ENCODE measurements at places on chromosomes 7 and 10.
A peak's percentile ranks its signal among the peaks of the same experiment; 100 is the strongest.

DNA sequence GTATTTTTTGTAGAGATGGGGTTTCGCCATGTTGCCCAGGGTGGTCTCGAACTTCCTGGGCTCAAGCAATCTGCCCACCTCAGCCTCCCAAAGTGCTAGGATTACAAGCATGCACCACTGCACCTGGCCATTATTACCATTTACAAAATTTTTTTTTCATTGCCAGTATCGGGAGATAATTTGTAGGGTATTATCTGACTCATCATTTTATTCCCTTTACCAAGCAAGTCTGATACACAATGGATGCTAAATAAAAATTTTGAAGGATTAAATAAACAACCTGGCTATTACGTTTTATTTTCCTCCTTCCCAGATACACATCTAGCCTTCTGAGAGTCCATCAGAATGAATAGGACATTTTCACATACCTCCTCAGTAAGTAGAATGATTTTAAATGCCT lies 38.1 kb upstream of the CPN1 start:
- DNase-seq = no peak

- DNase-seq = no peak
These were observed 111.6 kb upstream of the GATA3 start for GRCh38 chr10:7942859-7943258.

- DNase-seq = no peak
These were observed 86.7 kb downstream of the VOPP1 start for GRCh38 chr7:55485501-55486191.

DNA sequence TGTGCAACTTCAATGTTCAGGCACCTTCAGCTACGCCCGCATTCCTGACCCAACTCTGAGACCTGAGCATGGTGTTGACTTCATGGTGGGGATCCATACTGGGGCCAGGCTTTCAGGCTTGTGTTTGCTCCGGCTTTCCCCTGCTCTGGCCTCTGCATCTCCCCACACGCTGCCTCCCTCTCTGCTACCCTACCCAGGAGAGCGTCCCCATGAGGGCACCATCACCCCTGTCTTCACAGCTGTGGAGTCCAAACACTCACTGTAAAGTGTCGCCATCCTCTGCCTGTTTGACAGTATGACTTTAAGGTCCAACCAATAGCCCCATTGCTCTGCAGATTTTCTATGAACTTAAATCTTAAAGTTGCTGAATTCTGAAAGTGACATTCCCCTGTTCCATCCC lies 199.0 kb upstream of the GRB10 start:
- DNase-seq = no peak

GRCh38 chr7:104664648-104665047 lies 336.2 kb downstream of the LHFPL3 start:
- DNase-seq = no peak

GRCh38 chr7:105578496-105578895 lies 2.8 kb downstream of the EFCAB10 start:
- DNase-seq = no peak

GRCh38 chr10:110425684-110426293 lies 71.9 kb upstream of the DUSP5 start:
- DNase-seq = no peak

DNA sequence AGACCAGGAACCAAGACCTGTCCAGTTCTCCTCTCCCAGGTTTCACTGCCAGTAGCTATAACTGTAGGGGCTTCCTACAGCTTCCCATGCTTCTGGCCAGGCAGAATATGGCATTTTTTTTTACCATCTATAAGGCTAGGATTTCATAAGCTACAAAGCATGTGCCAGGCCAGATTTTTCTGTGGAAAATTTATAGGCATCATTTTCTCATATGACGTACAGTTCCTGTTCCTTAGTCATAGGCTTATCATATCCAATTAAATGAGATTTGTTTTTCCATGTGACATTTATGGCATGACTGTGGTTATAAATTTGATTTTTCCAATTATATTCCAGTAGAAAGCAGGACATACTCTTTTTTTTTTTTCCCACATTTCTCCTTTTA lies 208.6 kb upstream of the NPY start:
- DNase-seq = no peak

DNA sequence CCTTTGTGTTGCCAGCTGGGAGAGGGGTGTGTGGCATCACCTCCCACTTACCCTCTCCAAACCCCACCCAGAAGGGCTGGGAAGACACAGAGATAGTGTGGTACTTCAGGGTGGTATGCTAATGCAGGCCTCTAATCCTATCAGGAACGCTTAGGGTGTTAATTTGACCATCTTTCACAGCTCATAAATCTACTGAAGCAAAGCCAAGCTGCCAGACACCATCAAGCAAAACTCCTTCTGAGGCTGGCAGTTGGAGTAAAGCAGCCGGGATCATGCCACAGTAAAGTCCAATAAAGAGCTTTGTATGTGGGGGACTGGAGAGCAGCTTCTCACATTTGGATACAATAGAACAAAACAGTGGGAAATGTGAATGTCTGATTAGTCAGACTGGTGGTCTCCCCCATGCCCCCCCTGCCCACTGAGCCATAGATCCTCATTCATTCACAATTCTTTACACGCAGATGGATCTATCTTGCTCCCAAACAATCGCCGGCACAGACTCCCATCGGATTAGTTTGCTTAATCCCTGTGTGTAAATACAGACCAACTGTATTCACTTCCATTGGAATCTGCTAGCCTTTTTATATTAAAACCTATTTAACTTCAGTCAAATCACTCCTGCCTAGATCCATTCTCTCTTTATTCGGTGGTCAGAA lies 29.6 kb downstream of the FGFBP3 start:
- no peak for DNase-seq

DNA sequence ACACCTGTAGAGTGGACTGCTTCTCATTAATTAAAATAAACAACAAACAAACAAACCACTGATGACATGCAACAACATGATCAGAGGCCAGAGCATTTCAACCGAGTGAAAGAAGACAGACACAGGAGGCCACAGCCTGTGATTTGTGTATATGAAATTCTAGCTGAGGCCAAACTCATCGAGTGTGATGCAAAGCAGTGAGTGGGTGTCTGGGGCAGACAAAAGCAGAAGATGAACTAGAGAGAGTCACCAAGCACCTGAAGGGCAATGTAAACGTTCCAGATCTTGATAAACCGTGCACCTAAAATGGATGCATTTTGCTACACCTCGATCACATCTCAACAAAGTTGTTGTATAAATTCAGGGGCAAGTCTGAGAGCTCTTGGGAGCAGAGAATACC lies 108.4 kb downstream of the KLF6 start:
- no peak for DNase-seq

DNA sequence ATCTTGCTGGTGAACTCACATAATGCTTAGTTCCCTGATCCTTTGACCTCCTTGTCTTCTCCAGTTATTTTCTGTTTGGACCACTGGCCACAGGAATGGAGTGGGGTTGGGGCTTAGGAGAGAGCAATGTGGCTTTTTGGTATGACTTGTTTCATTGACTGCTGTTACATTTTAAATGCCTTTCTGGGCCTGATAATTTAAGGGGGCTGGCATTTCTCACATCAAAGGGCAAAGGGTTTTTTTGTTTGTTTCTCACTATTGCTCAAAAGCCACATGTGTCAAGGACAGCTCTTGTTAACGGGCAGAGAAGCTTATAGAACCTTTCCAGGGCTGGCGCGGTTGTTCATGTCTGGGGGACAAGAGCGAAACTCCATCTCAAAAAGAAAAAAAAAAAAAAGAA lies 161.2 kb upstream of the TNRC18 start:
- DNase-seq = no peak

GRCh38 chr10:127462643-127463295 lies 86.3 kb upstream of the NPS start:
- peak; percentile 3 for DNase-seq

DNA sequence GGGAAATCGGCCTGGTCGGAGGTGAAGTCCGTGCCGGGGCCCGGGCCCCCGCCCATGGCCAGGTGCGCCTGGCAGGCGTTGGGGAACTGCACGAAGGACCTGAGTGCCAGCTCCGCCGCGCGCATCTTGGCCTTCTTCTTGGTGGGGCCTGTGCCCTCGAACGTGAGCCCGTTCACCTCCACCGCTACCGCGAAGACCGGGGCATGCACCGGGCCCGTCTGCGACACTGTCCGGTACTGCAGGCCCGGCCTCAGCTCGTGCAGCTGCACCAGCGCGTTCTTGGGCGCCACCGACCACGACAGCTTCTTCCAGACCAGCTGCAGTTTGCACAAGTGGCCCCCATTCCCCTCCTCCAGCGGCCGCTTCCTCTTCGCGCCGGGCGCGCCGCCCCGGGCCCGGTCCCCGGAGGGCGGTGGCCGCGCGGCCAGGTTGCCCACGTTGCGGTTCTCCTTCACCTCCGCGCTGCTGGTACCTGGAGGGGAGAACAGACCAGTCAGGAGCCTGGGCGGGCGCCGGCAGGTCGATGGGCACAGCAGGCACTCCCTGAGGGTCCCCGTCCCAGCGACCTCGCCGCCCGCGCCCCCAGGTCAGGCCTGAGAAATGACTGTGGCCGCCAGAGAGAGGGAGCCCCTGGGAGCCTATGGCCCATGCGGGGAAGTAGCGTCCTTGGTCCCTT lies 307.4 kb downstream of the WDR37 start:
- DNase-seq = no peak

GRCh38 chr7:29494350-29494749 lies 69.3 kb upstream of the PRR15 start:
- no peak for DNase-seq

DNA sequence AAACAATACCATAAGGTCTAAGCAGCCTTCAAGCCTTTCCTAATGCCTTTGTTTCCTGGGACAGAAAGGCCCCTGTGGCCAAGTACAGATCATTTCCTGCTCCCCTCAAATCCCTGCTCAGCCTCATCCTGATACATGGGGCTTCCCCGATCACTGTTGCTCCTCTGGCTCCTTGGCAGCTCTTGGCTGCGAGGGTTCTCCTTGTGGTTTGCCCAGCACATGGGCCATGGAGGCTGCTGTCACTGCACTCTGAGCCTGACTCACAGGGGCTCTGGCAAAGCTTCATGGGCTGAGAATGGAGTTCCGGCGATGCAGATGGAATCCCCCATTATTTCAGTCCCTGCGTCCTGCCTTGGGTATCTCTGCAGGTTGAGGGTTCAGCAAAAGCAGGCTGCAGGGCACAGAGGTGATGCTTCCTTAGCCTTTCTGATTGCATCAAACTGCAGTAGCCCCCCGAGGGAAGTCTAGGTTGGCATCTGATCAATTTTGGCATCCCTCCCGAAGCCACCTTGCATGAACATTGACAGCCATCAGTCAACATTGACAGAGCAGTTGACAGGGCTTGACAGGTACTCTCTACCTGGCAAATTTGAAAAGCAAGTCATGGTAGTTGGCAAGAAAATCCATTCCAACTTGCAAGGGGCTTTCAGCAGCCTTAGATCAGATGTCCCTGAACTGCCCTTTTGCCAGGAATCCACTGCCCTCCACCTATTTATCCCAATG lies 168.6 kb downstream of the GFRA1 start:
- no peak for DNase-seq

- peak; percentile 13 for DNase-seq
These were observed 11.8 kb downstream of the NT5C3A start for GRCh38 chr7:33050535-33051318.

GRCh38 chr7:3159445-3159844 lies 115.8 kb upstream of the CARD11 start:
- DNase-seq = no peak

DNA sequence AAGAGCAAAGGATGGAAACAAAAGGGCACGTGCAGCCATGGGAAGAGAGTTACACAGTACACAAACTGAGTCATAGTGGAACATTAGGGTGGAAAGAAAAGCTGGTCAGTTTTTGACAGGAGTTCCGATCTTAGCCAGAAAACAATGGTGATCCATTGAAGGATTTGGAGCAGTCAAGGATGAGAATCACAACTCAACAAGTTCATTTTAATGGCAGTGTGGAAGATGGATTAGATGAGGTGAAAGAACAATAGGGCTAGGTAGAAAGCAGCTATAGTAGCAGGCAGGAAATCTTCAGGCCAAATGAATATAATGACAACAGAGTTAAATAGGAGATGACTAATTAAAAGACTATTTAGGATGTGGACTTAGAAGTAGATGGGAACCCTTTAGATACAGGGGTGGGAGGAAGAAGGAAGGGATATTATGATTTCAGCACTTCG lies 136.3 kb downstream of the DOCK4 start:
- no peak for DNase-seq

GRCh38 chr7:139695588-139695987 lies 82.2 kb downstream of the HIPK2 start:
- no peak for DNase-seq

- DNase-seq = no peak
These were observed 15.4 kb downstream of the GSDME start for GRCh38 chr7:24741679-24742505.

- DNase-seq = no peak
These were observed 44.0 kb downstream of the CCDC7 start for GRCh38 chr10:32489901-32490300.

DNA sequence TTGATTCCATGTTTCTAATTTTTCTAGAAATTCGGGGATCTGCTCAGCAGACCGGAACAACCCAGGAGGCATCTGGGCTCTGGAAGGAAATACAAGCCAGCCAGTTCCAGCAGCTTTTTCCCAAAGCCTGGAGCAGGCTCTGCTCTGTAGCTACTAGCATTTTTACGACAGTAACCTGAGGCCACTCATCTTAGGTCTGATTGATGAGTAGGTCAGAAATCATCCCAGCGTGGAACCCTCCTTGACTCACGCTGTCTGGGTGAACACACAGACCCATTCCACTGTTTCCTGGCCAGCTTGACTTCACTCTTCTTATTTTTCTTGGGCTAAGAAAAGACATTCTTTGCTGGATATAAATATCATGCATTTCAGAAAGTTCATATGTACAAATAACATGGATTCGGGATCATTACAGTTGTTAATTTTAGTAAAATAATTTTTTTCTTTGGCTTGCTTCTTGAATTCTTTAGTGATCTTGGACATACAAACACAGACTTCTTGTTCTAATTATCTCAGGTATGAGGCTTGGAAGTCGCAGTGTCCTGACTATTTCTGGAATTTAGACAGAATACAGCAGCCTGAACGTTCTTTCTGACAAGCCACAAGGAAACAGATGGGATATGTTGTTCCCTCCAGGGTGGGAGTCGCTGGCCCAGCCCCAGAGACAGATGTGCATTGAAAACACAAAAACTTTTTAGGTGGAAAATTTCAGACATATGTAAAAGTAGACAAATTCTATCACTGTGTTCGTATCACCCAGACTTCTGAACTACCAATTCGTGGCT lies 54.6 kb upstream of the PITRM1 start:
- no peak for DNase-seq
